Endothelial cell (in vitro differentiated cells): ENCODE measurements at places on chromosomes 3 and 15. TPM values are rescaled to one million over a fixed set of nuclear protein-coding genes. Genes with fewer than 3 reads are reported as not detected.

NEIL1 gene
- 149 TPM for total RNA-seq

MON1A gene
- total RNA-seq, result 6.1 TPM

DNA sequence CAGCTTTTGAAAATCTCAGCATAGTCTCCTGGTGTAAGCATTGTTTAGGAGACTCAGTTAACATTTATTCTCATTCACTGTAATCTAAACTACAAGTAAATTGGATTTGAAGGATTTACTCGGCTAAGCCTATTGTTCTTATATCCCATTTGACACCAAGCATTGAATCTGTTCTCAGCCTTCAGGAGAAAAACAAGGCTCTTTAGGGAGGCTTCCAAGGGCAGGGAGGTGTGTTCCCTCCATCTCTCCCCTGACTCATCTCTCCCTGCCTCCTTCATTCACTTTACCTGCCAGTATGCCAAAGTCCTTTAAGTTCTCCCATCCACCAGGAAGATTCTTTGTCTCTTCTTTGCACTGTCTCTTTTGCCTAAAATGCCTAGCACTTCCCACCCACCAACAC, 347.8 kb downstream of the MFSD1 start:
- no peaks in the 10 kb centered on the region for H3K36me3 ChIP-seq
- H3K27me3 ChIP-seq, result peaks cover 4% of the 10 kb centered on the region
- no peak overlapping the region for H3K4me3 ChIP-seq
- no peak for DNase-seq
- no peaks in the 10 kb centered on the region for H3K4me1 ChIP-seq

GRCh38 chr15:72884311-72884710, 100.8 kb upstream of the ADPGK start:
- no peak overlapping the region for H3K4me3 ChIP-seq
- no peaks in the 10 kb centered on the region for H3K27me3 ChIP-seq
- no peaks in the 10 kb centered on the region for H3K4me1 ChIP-seq
- no peak for DNase-seq
- H3K27ac ChIP-seq, result no peak overlapping the region
- H3K36me3 ChIP-seq, result no peaks in the 10 kb centered on the region

CD96 gene
- not detected for total RNA-seq

- no peak overlapping the region for H3K27ac ChIP-seq
- H3K4me1 ChIP-seq, result peaks cover 4% of the 10 kb centered on the region
- H3K4me3 ChIP-seq, result no peak overlapping the region
Observed at GRCh38 chr3:29410220-29410619, 129.3 kb downstream of the RBMS3 start.

GRCh38 chr3:122100591-122101463, 45.7 kb downstream of the CD86 start:
- H3K36me3 ChIP-seq, result no peaks in the 10 kb centered on the region
- H3K4me1 ChIP-seq, result no peaks in the 10 kb centered on the region
- H3K27ac ChIP-seq, result no peak overlapping the region
- DNase-seq, result no peak
- no peak overlapping the region for H3K4me3 ChIP-seq
- no peaks in the 10 kb centered on the region for H3K27me3 ChIP-seq

GRCh38 chr3:14762701-14763100, 56.1 kb upstream of the FGD5 start:
- peak overlapping the region; percentile 92 for H3K27ac ChIP-seq
- H3K27me3 ChIP-seq, result peaks cover 24% of the 10 kb centered on the region
- H3K4me3 ChIP-seq, result peak overlapping the region; percentile 54
- DNase-seq, result no peak
- peaks cover 59% of the 10 kb centered on the region for H3K4me1 ChIP-seq

DNA sequence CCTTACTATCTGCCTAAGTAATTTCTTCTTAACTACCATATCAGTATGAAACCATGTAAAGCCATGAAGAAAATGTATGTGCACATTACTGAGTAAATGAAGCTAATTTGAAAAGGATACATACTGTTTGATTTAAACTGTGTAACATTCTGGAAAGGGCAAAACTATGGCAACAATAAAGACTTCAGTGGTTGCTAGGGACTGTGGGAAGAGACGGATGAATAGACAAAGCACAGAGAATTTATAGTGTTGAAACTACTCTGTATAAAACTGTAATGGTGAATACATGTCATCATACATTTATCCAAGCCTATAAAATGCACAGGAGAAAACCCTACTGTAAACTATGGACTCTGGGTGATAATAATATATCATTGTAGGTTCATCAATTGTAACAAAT, 1103.7 kb upstream of the EPHA6 start:
- no peak for DNase-seq
- H3K27ac ChIP-seq, result no peak overlapping the region
- no peaks in the 10 kb centered on the region for H3K36me3 ChIP-seq
- H3K4me3 ChIP-seq, result no peak overlapping the region

SETD2 gene
- 51.4 TPM for total RNA-seq

ZNF80 gene
- not detected for total RNA-seq

- H3K36me3 ChIP-seq, result no peaks in the 10 kb centered on the region
- H3K4me3 ChIP-seq, result no peak overlapping the region
- H3K27me3 ChIP-seq, result peaks cover 3% of the 10 kb centered on the region
Observed at GRCh38 chr3:41688595-41689380, 273.1 kb downstream of the ULK4 start.

GRCh38 chr3:35908366-35909232, 269.3 kb downstream of the ARPP21 start:
- no peak overlapping the region for H3K4me3 ChIP-seq
- peaks cover 2% of the 10 kb centered on the region for H3K27me3 ChIP-seq
- no peaks in the 10 kb centered on the region for H3K36me3 ChIP-seq

CCR8 gene
- total RNA-seq, result not detected

POTEB3 gene
- not detected for total RNA-seq

GRCh38 chr15:40647523-40647922, 47.5 kb upstream of the RAD51 start:
- no peak overlapping the region for H3K4me3 ChIP-seq
- H3K4me1 ChIP-seq, result no peaks in the 10 kb centered on the region
- H3K27ac ChIP-seq, result no peak overlapping the region

CCDC54 gene
- not detected for total RNA-seq

DNA sequence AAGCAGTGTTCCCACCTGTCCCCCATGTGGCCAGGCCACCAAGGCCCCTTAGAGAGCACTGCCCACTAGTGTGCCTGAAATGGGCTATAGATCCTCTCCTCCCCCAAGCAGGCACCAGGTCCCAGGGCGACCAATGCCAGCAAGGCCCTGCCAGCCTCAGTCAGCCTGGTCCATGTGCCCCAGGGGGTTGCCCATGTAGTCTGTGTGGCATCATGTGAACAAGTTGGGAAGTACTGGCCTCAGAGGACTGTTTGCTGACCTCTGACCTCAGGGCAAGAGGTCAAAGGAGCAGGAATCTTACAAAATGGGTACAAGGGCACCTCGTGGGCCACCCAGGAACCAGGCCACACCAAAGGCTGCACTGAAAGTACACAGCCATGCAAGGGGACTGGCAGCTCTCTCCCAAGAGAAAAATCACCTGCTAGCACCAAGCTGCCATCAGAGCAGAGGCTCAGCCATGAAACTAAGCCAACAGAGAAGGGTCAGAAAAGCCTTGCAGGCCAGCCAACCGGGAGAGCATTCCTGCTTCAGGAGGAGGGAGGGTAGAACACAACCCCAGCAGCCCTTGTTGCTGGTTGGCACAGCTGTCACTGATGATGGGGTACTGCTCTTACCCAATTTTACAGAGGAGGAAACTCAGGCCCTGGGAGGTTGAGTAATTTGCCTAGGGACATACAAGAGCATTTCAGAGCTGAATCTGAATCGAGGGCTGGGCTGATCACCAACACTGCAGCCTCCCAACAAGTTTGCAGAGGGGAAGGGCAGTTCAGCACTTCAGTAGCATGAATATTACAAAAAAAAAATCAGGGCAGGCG, 5.2 kb upstream of the FURIN start:
- no peaks in the 10 kb centered on the region for H3K36me3 ChIP-seq
- H3K4me1 ChIP-seq, result peaks cover 18% of the 10 kb centered on the region
- DNase-seq, result no peak
- H3K27ac ChIP-seq, result no peak overlapping the region
- H3K4me3 ChIP-seq, result no peak overlapping the region

BCL6 gene
- 7.6 TPM for total RNA-seq

PLA2G4F gene
- not detected for total RNA-seq

MEX3B gene
- total RNA-seq, result 98.2 TPM

WDR93 gene
- 0.13 TPM for total RNA-seq
